Keratinocyte (primary cell): ENCODE measurements at places on chromosomes 6 and 20.
A peak's percentile ranks its signal among the peaks of the same experiment; 100 is the strongest.

- peaks cover 10% of the 10 kb centered on the region for H3K4me1 ChIP-seq
- H3K36me3 ChIP-seq: no peaks in the 10 kb centered on the region
- peak; percentile 25 for DNase-seq
- H3K4me3 ChIP-seq: no peak overlapping the region
Measured at GRCh38 chr20:16020971-16021370, 552.3 kb downstream of the KIF16B start.

DNA sequence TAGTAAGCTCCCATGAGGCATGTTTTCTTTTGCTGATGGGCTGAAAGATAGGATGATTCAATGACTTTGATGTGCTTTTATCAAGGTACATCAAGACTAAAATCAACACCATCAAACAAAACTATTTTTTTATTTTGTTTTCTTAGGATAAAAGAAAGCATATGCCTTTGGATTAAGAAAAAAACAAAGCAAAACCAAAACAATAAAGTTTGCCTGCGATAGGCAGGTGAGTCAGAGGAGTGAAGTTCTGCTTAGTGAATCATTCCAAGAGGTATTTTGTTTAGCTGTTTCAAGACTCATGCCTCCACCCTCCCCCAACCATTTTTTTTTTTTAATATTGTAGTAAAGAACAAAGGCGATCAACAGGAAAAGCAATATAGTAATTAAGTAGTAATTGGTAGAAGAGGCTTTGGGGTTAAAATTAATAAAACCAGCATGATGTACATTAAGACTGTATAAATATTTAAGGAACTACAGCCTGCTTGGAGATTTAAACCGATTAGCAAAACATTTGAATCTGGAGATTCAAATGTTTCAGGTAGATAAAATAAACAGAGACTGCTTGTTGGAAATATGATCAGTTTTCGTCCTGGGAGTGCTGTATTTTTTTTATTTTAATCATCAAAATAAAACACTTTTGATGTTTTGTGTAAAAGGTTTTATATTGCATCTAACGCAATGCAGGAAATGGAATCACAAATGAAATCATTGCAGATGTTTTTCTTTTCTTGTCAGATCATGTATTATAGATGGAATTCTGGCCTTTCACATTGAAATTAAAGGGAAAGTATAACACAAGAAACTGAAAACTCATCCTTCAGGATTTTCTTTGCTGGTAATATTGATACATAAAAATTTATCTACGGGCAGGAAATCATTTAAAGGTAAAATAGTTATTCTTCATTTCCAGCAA, 482.3 kb upstream of the MANEA start:
- H3K27ac ChIP-seq: peak overlapping the region; percentile 91
- peak; percentile 41 for DNase-seq
- H3K4me1 ChIP-seq: peaks cover 30% of the 10 kb centered on the region
- no peaks in the 10 kb centered on the region for H3K36me3 ChIP-seq
- no peaks in the 10 kb centered on the region for H3K27me3 ChIP-seq
- H3K4me3 ChIP-seq: peak overlapping the region; percentile 59

DNA sequence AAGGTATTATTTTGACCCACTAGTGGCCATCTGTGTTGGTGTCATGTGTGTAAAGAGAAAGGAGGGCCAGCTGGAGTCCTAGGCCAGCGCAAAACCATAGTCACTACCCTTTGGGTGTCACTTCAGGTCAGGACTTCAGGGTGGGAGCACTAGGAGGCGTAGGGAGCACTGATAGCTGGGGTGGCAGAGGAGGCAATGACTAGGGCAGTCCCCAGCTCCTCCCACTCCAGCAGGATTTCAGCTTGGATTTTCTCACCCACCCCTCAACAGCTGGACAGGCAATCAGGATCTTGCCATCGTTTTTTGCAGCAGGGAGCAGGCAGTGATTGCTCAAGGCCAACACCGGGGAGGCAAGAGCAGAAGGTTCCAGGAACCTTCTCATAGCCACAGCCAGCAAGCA, 4.2 kb upstream of the HLA-DOA start:
- H3K27ac ChIP-seq: no peak overlapping the region
- no peak overlapping the region for H3K4me3 ChIP-seq
- no peaks in the 10 kb centered on the region for H3K36me3 ChIP-seq
- no peaks in the 10 kb centered on the region for H3K4me1 ChIP-seq

- no peaks in the 10 kb centered on the region for H3K4me1 ChIP-seq
- no peak overlapping the region for H3K4me3 ChIP-seq
- no peaks in the 10 kb centered on the region for H3K27me3 ChIP-seq
- H3K27ac ChIP-seq: no peak overlapping the region
Measured at GRCh38 chr20:18034039-18034438, 23.7 kb downstream of the OVOL2 start.

DNA sequence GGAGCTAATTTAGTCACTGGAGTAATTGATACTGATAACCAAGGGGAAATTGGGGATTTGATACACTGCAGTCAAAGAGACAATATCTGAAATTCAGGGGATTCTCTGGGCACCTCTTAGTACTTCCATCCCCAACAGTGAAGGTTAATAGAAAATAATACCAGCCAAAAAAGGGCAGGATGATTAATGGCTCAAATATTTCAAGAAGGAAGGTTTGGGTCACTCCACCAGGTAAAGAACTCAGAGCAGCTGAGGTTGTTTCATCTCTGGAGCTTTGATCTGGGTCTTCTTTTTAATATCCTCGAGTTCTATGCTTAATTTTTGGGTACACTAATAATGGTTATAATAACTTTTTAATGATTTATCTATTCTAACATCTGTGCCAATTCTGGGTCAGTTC, 70.8 kb downstream of the CDKAL1 start:
- no peak overlapping the region for H3K27ac ChIP-seq
- H3K4me3 ChIP-seq: no peak overlapping the region
- H3K4me1 ChIP-seq: peaks cover 10% of the 10 kb centered on the region
- H3K27me3 ChIP-seq: no peaks in the 10 kb centered on the region
- DNase-seq: no peak

DNA sequence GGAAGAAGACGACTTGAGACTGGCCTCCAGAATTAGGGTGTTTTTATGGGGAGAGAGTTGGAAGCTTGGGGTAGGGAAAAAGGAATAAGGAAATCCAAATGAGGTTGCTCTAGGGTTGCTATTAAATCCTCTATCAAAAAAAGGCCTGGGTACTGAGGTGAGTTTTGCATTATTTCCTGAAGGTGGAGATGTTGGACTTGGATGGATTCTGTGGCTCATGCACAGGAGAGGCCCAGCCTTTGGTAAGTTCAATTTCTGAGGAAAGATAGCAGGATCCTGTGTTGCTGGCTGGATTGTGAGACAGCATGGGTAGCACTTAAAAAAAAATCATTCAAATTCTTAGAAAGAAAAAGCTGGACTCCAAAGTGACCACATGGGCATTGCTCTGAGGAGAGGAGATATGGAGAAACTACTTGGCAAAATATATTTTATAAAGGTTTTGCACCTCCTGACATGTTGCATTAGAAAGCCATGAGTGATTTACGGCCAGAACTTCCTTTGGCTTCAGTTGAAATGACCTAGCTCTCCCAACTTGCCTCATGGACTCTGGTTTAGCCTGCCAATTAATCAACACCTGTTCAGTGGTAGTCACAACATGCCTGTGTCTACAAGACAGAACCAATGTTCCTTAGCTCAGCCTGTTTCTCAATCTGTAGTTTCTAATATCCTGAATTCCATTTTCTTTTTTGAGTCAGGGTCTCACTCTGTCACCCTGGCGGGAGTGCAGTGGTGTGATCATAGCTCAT, 152.1 kb upstream of the RALGAPA2 start:
- no peak overlapping the region for H3K4me3 ChIP-seq
- peaks cover 3% of the 10 kb centered on the region for H3K27me3 ChIP-seq
- DNase-seq: no peak
- no peaks in the 10 kb centered on the region for H3K36me3 ChIP-seq
- no peak overlapping the region for H3K27ac ChIP-seq

DNA sequence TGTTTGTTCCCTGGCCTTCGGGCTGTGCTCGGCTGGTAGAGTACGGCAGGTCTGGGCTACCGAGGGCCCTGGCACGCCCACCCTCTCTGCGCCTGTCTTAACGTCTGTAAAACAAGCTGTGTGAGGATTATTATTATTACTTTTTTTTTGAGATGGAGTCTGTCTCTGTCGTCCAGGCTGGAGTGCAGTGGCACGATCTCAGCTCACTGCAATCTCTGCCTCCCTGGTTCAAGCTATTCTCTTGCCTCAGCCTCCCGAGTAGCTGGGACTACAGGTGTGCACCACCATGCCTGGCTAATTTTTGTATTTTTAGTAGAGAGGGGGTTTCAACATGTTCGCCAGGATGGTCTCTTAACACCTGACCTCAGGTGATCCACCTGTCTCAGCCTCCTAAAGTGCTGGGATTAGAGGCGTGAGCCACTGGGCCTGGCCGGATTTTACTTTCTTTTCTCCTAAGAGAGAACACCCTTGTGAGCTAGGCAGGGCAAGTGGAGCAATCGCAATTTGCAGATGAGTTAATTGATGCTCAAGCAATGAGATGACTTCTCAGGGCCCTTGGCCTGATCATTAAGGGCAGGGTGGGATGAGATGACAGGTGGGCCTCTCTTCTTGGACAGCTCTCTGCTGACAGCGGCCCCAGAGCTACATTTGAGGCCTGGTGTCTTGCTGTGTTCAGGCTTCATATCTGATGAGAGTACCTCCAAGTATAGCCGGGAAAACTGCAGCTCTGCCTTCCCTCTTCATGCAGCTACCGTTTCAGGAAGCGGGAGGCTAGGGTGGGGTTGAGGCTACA, 859 bp upstream of the SMIM29 start:
- H3K27me3 ChIP-seq: no peaks in the 10 kb centered on the region
- no peak for DNase-seq
- H3K27ac ChIP-seq: peak overlapping the region; percentile 65
- peak overlapping the region; percentile 84 for H3K4me3 ChIP-seq
- peaks cover 2% of the 10 kb centered on the region for H3K36me3 ChIP-seq
- H3K4me1 ChIP-seq: peaks cover 37% of the 10 kb centered on the region

- H3K4me3 ChIP-seq: no peak overlapping the region
- DNase-seq: no peak
Measured at GRCh38 chr20:37053230-37053950, 42.4 kb downstream of the RBL1 start.

- no peak overlapping the region for H3K4me3 ChIP-seq
- DNase-seq: no peak
- H3K4me1 ChIP-seq: peaks cover 13% of the 10 kb centered on the region
Measured at GRCh38 chr6:170041526-170041925, 249.4 kb downstream of the DLL1 start.

GRCh38 chr20:49303065-49303552, 25.3 kb upstream of the ZNFX1 start:
- no peak overlapping the region for H3K4me3 ChIP-seq
- peaks cover 5% of the 10 kb centered on the region for H3K27me3 ChIP-seq
- H3K27ac ChIP-seq: no peak overlapping the region
- no peaks in the 10 kb centered on the region for H3K36me3 ChIP-seq

GRCh38 chr6:144153260-144153659, 2.9 kb downstream of the STX11 start:
- no peaks in the 10 kb centered on the region for H3K27me3 ChIP-seq
- peaks cover 10% of the 10 kb centered on the region for H3K4me1 ChIP-seq
- DNase-seq: no peak
- no peaks in the 10 kb centered on the region for H3K36me3 ChIP-seq
- no peak overlapping the region for H3K27ac ChIP-seq

GRCh38 chr20:57938158-57939108, 228.6 kb upstream of the PMEPA1 start:
- no peak for DNase-seq
- no peak overlapping the region for H3K27ac ChIP-seq
- peaks cover 69% of the 10 kb centered on the region for H3K27me3 ChIP-seq
- no peak overlapping the region for H3K4me3 ChIP-seq
- no peaks in the 10 kb centered on the region for H3K4me1 ChIP-seq

DNA sequence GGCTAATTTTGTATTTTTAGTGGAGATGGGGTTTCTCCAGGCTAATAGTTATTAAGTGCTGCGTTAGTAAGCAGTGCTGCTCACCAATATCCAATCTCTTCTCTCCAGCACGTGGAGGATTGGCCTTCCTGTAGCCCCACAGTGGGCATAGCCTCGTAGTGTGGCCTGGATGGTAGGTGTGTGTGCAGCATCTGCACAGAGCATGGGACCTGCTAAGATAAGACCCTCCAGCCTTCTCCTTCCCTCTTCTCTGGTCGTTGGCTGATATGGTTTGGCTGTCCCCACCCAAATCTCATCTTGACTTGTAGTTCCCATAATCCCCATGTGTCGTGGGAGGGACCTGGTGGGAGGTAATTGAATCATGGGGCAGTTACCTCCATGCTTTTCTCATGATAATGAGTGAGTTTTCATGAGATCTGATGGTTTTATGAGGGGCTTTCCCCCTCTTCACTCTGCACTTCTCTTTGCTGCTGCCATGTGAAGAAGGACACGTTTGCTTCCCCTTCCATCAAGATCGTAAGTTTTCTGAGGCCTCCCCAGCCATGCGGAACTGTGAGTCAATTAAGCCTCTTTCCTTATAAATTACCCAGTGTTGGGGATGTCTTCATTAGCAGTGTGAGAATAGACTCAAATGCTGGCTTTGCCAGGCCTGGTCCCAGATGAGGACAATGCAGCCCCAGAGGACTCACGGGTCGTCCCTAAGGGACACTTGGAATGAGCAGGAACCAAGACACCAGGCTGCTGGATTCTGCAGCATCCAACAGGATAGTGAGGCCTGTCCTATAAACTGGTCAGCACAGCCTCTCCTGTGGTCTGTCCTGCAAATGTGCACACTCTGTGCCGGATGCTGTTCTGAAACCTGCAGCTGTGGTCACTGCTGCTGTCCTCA, 63.4 kb upstream of the AFDN start:
- no peaks in the 10 kb centered on the region for H3K4me1 ChIP-seq
- no peak overlapping the region for H3K27ac ChIP-seq
- H3K4me3 ChIP-seq: no peak overlapping the region
- H3K36me3 ChIP-seq: no peaks in the 10 kb centered on the region

GRCh38 chr6:37827603-37828265, 8.2 kb downstream of the ZFAND3 start:
- peaks cover 5% of the 10 kb centered on the region for H3K36me3 ChIP-seq
- no peak overlapping the region for H3K4me3 ChIP-seq
- no peak overlapping the region for H3K27ac ChIP-seq
- H3K27me3 ChIP-seq: no peaks in the 10 kb centered on the region

DNA sequence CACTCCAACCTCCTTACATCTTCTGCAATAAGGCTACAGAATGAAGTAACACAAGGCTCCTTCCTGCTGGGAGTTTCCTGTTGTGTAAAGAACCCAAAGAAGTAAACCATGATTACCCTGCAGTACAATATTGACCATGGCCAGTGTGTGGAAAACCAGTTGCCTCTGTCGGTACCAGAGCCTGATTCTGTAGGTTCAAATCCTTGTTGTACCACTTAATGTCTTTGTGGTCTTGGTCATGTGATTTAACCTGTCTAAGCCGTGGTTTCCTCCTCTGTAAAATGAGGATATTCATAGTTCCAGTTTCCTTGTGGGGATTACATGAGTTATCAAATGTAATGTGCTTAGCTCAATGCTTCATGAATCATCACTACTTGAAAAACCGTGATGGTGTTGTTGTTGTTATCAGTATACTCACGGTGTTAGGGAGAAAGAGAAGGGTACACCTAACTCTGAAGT, 60.3 kb upstream of the PRELID3B start:
- no peak overlapping the region for H3K4me3 ChIP-seq
- no peak overlapping the region for H3K27ac ChIP-seq
- H3K27me3 ChIP-seq: peaks cover 9% of the 10 kb centered on the region
